ENCODE measurements at places on chromosomes 4 and X. TPM values are rescaled to one million over a fixed set of nuclear protein-coding genes. Genes with fewer than 3 reads are reported as not detected.

- no peak for DNase-seq
Measured at GRCh38 chr4:147409350-147409749, 71.5 kb upstream of the EDNRA start.

Gene PRPS2
- polyA plus RNA-seq = 34.0 TPM

DNA sequence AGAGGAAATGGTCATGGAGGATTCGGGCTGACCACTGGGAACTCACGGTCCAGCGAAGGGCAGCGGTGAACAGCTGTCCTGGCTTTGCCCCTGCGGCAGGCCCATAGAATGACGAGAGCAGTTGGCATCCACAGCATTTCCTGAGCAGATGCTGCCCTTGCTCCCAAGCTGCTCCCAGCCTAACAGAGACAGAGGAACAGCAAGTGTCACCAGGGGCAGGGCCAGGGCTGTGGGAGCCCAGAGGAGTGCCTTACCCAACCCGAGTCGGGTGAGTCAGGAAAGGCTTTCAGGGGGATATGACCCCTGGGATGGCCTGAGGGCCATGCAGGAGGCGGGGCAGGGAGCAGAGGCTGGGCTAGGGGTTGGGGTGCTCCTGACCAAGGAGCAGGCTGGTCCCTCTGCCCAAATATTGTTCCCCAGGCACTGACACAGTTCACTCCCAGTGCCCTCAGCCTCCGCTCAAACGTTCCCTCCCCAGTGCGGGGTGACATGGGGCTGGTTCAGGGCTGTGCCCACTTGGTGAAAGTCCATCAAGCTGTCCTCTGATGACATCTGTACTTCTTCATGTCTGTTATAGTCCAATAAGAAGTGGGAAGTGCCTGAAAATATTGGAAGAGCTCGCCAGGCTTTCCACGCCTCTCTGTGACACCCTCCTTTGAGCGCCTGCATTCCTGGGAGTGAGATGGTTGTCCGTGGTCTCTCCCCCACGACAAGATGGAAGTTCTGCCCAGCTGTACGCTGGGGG is 64.7 kb upstream of the GPR78 start:
- DNase-seq = no peak

- DNase-seq = no peak
Measured at GRCh38 chr4:129623233-129623875, 527.4 kb downstream of the C4orf33 start.

- no peak for DNase-seq
Measured at GRCh38 chr4:119000400-119000799, 111.7 kb downstream of the SYNPO2 start.

DNA sequence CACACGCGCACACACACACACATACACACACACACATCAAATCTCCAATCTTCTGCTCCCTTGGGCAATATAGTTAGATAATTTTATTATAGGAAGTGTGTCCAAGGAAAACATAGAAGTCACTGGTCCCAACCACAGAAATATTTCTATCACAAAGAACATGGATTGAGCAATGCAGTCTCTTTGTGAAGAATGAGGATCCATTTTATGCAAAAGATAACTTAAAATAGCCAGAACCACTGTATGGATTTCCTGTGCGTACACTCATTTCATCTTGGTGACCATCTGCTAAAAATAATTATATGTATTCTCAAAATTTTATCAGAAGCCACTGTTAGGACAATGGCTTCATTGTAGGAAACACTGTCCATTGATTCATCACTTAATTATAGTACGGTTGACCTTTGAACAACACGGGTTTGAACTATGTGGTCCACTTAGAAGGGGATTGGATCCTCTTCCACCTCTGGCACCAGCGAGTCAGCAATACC is 169.6 kb upstream of the MXRA5 start:
- DNase-seq = no peak

DNA sequence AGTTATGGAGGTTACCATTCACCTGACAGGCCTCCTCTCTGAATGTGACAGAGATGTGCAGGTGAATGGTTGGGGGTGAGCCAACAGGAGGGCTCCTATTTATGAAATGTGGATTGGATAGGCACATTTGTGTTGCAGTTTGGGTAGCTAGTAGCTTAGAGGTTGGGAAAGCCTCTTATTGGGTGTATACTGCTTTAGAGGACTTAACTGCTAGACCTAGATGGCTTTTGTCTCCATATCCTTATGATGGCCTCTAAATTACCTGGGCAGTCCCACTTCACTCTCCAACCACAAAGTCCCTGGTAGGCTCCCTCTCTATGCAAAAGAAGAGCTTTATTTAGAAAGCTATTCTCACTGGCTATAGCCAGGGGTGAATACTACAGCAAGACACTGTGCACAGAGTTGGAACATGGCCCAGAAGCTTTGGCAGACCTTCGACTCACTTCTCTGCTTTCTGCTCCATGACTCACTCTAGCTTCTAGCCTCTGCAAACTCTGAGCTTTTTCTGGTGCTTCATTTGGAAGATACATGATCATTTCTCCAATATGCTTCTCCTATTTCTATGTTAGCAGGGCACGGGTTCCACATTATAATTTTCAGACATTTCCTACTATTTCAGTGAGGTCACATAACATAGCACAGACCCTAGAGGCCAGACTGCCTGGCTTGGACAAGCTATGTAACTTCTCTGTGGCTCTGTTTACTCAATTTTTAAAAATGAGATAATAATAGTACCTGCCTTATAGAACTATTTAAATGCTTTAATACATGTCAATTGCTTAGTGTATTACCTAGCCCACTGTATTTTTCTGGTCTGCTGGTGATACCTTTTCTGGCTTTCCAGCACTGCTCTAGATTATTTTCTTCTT is 6.0 kb upstream of the VGLL1 start:
- DNase-seq = peak; percentile 30

- no peak for DNase-seq
Measured at GRCh38 chr4:13558881-13559280, 14.6 kb upstream of the NKX3-2 start.

DNA sequence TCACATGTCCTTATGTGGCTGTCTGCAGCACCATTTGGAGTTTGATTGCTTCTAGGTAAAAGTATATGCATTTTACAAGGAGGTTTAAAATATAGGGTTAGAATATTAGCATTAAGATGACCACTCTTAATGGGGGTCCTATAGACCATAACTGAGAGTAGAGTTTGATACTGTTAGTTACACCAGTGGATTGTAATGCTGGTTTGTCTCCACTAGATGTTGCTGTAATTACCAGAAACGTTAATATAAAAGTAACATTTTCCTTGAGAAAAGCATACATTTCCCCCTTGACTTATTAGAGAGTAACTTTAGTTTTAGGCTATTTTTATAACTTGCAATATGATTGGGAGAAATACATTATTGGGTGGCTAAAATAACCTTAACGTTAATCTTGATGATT is 93.0 kb downstream of the ZXDA start:
- DNase-seq = no peak

Gene LYAR
- polyA plus RNA-seq = 35.2 TPM

Gene PTPN13
- 12.0 TPM for polyA plus RNA-seq

GRCh38 chr4:77187322-77187721 is 30.3 kb downstream of the CCNG2 start:
- DNase-seq = no peak

DNA sequence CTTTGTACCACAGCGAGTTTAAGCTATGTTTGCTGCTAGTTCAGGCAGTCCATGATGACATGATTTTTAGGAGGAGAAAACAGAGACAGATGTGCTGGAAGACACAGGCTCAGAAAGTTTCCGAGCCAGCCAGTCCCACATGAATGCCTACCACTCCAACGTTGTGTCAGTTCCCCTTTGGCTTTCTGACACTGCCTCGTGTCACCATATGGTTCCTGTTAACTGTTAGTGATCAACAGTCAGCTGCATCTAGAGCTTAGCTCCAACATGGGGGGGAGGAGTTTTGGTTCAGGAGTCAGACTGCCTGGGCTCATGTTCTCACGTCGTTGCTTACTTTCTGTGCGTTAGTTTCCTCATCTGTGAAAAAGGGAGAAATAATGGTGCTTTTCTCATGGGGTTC is 343.7 kb downstream of the MID1IP1 start:
- no peak for DNase-seq

DNA sequence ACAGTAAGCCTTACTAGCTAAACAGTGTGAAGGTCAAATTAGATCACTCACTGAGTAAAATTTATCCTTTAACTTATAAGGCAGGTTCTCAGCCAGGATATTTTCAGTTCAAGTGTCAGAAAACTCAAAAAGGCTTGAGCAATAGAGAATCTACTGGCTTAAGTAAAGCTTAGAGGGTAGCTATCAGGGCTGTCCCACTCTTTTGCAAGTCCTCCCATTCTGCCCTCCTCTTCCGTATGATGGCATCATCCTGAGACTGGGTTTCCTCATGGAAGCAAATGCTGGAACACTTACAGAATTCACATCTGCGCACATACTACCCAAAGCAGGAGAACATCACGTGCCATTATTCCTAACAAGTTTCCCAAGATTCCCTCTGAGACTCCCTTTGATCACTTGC is 55.0 kb downstream of the FBXL5 start:
- no peak for DNase-seq

DNA sequence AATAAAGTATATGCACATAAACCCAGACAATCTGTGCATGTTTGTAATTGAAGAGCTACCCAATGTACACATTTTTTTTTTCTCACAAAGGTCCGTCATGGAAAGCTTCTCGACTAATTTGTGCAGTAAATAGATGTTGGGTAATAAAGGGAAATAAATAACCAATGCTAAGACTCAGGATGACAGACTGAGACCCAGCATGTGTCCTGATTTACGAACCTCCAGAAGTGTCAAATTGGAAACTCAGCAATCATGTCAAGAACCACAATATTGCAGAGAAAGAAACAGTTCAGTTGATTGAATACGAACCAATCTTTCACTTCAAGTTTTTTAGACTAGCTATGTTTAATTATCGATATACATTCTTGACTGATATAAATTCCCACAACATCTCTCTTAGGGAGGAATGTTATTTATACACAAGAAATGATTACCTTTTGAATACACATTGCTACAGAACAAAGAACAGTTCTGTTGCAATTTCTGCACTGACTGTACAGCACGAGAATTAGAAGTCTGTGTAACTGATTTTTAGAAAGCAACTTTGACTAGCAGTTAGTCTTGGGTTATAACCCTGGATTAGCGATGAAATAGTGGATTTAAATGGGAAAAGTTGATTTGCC is 625.6 kb upstream of the FTHL17 start:
- DNase-seq = no peak

DNA sequence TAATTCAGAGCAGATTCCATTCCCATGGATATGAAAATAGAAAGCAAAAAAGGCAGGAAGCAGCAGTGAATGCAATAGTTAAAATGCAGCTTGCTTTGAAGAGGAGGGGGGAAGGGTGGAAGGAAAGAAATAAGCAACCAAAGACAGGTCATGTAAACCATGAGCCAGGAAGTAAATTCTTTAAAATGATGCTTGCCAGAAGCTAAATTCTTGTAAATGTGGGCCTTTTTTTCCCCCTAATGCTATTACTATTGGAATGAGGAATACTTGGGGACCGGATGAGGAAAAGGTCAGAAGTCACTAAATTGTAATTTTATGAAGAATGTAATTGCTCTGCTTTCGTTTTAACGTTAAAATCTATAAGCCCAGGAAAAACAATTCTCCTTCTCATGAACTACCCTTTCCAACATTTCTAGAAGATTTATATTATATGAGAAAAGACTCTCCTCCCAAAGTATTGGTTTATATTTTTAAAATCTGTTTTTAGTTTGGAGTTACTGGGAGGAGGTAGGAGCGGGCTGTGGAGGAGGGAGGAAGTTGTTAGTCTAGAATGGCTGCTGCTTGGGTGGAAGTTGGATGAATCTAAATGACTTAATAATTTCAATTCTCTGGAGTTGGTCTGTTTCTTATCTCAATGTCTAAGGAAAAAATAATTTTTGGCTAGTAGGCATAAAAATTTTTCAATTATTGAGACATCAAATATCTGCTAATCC is 77.6 kb upstream of the PCDH18 start:
- no peak for DNase-seq

GRCh38 chrX:18639280-18639679 is 32.6 kb downstream of the RS1 start:
- no peak for DNase-seq

DNA sequence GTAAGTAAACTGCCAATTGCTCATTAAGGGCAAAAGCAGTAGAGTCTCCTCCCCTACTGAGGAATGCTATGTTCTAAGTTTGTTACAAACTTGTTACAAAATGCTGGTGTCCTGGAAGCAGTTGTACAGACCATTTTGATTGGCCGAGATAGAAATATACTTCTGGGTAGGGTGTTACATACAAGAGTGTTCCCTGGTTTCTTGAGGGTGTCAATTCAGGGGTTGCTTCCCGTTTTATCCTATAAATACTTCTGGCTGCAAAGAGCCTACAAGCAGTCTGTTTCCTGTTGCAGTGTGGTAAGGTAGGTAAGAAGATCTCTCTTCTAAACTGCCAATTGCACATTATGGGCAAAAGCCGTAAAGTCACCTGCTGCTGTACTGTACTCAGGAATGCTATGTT is 5.7 kb downstream of the TRPC5OS start:
- DNase-seq = no peak

DNA sequence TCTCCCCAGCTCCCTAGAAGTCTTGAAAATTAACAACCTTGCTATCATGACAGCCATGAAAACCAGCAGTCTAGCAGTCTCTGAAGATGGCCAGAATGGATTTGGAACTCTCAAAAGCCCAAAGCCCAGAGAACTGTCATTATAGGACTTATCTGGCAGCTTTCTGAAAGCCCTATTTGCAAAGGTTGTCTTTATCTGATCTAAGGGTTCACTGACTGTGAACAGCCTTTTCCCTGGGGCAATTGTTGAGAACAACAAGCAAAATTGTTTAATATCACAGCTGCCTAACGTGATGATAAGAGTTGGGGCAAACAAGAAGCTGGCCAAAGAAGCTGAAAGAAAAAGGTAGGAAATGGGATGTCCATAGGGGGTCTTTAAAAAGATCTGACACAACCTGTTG is 20.9 kb upstream of the KLHL8 start:
- no peak for DNase-seq

Gene SMARCA1
- polyA plus RNA-seq = 11.2 TPM

Gene CXorf38
- polyA plus RNA-seq = 5.0 TPM

- peak; percentile 4 for DNase-seq
Measured at GRCh38 chrX:45952030-45952429, 593.2 kb downstream of the ZNF674 start.

Gene IL13RA2
- 0.43 TPM for polyA plus RNA-seq

Gene GLOD5
- not detected for polyA plus RNA-seq

- no peak for DNase-seq
Measured at GRCh38 chrX:135541351-135541750, 20.9 kb downstream of the INTS6L start.

DNA sequence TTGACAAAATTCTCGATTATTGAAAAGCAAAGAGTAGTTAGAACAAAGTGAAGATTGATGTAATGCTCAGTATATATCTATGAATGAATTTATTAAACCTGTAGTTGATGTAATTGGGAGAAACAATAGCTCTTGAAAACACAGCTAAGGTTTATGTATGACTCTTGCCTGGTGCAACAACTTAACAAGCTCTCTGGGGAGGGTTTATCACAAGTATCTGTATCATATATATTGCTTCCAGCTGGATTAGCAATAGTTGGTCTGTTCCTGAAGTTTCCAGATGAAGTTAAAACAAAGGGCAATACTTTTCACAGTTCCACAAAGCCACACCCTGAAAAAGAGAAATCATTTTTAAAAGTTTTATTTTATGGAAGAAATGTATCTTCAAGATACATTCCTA is 91.4 kb downstream of the ARSJ start:
- DNase-seq = no peak

Gene GPR50
- not detected for polyA plus RNA-seq

All from foreskin keratinocyte (primary cell).